ENCODE measurements at places on chromosomes 3 and 15.

GRCh38 chr3:27675287-27675686 lies 46.8 kb downstream of the EOMES start:
- DNase-seq, result no peak

GRCh38 chr3:39376959-39377634 lies 6.1 kb upstream of the SLC25A38 start:
- DNase-seq, result no peak

GRCh38 chr3:111621535-111621934 lies 26.4 kb upstream of the ZBED2 start:
- DNase-seq, result peak; percentile 14

GRCh38 chr15:76217029-76217881 lies 94.0 kb downstream of the ETFA start:
- DNase-seq, result no peak

GRCh38 chr3:129793319-129793718 lies 100.2 kb downstream of the TMCC1 start:
- no peak for DNase-seq

DNA sequence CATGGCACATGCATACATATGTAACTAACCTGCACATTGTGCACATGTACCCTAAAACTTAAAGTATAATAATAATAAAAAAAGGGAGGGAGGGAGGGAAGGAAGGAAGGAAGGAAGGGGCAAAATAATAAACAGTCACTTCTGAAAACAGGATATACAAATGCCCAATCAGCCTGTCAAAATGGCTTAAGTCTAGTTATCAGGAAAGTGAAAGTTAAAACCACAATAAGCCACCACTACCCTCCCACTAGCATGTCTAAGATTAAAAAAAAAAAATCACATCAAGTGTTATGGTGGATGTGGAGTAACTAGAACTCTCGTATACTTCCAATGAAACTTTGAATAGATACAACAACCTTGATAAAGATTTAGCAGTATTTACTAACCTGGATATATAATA lies 145.6 kb upstream of the GMNC start:
- DNase-seq, result no peak

DNA sequence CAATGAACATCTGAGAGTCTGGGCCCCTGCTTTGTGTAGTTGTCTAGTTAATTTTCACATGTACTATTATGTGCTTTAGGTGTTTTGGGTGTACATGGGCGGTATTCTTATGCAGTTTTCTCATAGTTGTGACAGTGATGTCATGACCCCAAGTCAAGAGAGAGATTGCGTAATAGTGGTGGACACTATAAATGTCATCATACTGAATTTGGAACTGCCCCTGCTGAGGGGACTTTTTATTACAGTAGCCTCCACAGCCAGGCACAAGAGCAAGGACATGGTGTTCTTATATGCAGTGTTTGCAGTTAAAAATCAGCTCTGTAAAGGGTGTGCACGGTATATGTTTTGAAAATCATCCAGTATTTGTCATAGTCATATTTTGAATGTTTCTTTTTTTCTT lies 29.5 kb downstream of the ABHD2 start:
- no peak for DNase-seq

Data from T-helper 9 cell (primary cell).